Fibroblast of skin of back (primary cell): ENCODE measurements at places on chromosomes 12 and 14.
A peak's percentile ranks its signal among the peaks of the same experiment; 100 is the strongest.

GRCh38 chr14:64195199-64195598 lies 99.0 kb downstream of the ESR2 start:
- no peak for DNase-seq

DNA sequence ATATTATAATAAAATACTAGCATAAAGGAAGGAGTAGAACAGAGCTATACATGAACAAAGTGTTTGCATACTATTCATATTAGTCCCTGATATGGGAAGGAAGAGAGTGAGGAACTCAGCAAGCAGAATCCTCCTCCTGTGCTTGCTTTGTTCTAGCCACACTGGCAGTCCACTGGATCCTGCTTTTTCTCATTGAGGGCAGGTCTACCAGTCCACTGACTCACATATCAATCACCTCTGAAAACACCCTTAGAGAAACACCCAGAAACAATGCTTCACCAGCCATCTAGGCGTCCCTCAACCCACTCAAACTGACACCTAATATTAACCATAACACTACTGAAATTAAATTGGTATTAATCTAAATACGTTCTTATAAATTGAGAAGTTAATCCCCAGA lies 1861.7 kb upstream of the SEL1L start:
- no peak for DNase-seq

DNA sequence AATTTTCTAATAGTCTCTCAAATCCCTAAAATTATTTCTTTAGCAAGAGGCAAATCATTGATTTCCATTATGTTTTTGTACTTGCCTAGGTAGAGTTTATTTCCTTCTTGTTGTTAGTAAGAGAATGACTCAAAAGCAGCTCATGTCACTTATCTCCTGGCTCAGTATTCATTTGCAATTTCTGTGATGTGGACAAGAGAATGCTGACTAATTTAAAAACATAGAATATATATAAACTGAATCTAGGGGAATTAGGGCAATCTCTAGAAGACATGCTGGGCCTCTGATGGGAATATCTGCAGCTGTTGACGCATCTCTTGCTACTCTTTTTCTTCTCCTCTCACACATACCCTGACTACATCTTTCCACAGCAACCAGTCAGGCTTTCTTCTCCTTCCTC lies 130.8 kb upstream of the PRKD1 start:
- DNase-seq, result no peak

GRCh38 chr12:83113945-83114344 lies 427.2 kb downstream of the TMTC2 start:
- DNase-seq, result peak; percentile 25

GRCh38 chr12:46895726-46896125 lies 69.9 kb upstream of the SLC38A4 start:
- DNase-seq, result no peak

GRCh38 chr14:70139384-70139783 lies 49.4 kb downstream of the SLC8A3 start:
- DNase-seq, result no peak

- no peak for DNase-seq
These were observed 75.8 kb downstream of the GLT1D1 start for GRCh38 chr12:128929057-128929456.

GRCh38 chr14:93747102-93747501 lies 41.2 kb downstream of the PRIMA1 start:
- DNase-seq, result no peak
